GM19239 (cell line): ENCODE measurements at places on chromosomes 7 and 10.

DNA sequence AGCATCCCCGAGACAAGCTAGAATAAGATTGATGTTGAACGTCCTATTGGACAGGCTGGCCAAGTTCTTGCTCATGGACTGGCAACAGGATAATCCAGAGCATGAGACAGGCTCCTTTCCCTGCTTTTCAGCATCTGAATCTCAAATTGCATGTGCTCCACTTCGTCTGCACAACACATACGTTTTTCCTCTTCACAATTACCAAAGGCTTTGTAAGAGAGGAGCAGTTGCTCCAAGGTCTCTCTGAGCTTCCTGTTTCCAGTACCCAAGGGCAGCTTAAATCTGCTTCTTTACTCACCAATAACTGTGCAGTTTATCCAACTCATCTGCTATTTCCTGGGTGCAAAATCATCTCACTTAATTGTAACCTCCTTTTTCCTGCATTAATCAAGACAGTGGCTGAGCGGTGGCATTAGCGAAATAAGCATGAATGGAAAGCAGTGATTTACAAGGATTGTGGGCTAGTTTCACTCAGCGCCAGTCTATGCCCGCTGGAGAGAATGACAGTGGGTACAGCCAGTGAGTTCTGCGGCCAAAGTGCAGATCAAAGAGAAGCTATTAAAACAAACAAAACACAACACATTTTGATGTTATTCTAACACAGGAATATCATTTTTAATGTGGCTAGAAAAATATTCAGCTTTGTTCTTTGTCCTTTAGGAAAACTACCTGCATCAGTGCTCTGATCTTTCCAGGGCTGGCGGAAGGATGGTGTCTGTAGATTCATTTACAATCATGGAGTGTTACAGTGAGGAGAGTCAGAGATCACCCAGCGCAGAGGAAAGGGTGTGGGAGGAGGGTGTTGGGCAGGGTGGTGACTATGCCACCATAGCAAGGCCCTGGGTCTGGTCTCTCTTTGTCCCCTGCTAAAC is 79.8 kb downstream of the CHN2 start:
- no peak for DNase-seq

DNA sequence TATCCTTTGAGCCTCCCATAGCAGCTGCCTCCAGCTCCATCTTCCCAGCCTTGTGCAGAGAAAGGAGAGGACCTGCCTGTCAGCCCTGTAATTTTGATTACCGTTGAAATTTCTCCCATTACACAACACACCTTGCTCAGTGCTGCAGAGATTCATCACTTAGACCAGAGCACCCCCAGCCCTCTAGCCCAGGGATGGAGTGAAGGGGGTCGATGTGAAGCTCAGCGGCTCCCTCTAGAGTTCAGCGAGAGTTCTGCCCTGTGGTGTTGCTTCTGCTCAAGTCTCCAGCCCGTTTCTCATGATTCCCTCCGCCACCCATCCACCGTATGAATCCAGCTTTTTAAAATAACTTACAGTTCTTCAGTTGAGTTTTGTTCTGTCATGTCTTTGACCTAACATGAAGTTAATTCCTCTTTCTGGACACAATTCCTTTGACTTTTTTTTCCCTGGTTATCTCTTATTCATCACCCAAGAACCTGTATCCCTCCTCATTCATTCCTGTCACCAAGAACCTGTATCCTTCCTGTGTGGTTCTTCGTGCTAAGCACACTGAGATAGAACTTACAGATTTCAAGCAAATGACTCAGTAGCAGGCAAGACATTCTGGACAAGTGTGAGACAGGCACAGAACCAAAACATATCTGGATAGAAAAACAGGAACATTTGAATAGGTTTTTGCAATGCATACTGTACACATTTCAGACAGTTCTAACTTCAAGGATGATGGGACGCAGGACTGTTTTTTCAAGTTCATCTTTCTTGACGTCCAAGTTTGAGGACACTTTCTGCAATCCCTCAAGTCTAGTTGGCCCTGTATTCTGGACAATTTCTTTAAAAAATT is 35.0 kb upstream of the ZNF32 start:
- no peak for DNase-seq

GRCh38 chr7:92417913-92418312 is 29.4 kb upstream of the GATAD1 start:
- no peak for DNase-seq

- DNase-seq, result no peak
Measured at GRCh38 chr7:8214244-8214824, 47.6 kb downstream of the ICA1 start.

- no peak for DNase-seq
Measured at GRCh38 chr7:5500777-5501350, 77.2 kb upstream of the TNRC18 start.

DNA sequence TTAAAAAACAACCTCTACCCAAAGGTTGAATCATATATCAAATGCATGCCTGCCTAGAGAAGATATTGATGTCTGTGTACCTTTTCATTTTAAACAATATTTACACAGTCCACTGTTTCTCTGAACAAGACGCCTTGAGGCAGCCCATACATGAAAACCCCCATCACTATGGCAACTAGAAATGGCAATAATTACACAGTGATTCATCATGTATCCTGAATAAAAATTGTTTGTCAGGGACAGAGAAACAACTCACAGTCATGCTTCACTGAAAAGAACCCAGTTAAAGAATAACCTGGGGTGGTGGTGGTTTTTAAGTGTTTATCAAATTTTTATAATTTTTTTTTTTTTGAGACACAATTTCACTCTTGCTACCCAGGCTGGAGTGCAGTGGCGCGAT is 19.7 kb downstream of the DNAJC12 start:
- DNase-seq, result no peak

DNA sequence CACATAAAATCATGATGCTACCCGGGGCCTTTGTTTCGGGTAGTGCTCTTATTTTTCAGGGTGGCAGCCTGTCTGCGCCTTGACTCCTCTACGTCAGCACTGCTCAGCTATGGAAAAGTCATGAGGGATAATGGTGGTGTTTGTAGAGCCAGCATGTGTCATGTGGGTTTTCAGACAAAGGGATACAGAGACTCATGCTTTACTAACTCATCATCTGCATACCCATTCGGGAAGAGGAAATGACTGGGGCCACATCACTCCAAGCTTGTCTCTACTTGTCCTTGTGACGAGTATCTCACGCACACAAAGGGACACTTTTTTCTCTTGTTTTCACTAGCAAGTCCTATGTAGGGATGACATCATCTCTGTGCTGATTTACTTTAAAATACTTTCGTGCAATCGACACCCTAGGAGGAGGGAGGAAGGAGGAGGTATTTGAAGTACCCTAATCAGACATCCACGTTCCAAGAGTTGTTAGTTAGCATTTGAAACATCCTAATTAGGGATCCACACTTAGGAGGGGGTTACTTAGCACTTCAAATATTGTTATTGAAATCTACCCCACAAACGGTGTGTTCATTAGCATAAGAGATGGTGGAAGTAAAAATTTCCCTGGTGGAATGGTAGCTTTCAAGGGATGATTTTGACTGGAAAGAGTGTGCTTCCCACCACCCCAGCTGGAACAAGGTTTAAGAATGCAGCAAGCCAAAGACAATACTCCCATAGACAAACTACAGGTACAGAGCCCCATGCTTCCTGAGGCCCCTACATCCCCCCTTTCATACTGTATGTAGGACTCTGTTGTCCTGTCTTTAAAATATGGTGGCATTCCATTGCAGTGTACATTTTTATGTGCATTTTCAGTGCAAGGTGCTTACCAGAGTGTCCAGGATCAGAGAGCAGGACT is 52.0 kb downstream of the THNSL1 start:
- no peak for DNase-seq

DNA sequence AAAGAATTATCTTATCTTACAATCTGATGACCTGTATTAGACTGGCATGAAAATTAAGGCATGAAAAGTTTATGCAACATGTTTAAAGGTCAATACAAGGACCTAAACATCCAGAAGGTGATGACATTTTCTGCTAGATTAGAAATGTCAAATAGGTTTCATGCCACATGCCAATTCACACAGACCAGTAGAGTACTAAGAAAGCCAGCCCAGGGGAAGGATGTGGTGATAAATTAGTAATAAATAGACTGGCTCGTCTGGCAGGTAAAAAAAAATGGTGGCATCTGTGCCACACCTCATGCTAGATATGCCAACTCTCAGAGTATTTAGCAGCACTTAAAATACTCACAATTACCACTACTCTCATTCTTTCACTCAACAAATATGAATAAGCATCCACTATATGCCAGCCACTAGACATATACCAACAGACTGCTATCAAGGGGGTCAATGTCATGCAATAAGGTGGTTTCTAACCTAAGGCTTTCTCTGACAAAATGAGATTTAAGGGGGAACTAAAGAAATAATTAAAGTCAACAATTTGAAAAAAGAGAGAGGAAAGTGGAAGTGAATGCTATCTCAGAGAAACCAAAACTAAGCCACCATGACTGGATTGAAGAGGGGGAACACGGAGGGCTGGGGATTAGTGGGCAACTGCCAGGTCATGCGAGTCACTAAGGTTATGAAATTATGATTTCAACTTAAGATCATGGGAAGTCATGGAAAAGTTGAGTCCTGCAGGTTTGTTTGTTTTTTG is 83.5 kb downstream of the SGMS1 start:
- DNase-seq, result no peak

- no peak for DNase-seq
Measured at GRCh38 chr7:156950381-156950858, 908 bp downstream of the NOM1 start.

DNA sequence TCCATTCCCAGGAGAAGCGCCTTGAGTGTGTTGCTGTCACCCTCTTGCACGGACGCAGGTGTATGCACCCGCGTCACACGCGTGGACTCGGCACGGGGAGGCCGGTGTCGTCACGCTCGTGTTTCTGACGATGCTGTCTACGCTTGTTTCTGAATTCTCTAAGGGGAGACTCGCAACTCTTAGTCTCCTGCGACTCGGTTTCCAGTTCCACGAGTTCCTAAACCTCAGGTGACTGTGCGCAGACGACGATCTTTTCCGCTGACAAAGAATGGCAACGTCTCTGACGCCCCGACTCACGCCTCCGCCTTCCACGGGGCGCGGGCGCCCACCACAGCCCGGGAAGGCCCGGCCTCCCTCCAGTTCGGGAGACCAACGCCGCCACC is 579 bp downstream of the IDI1 start:
- DNase-seq, result no peak

DNA sequence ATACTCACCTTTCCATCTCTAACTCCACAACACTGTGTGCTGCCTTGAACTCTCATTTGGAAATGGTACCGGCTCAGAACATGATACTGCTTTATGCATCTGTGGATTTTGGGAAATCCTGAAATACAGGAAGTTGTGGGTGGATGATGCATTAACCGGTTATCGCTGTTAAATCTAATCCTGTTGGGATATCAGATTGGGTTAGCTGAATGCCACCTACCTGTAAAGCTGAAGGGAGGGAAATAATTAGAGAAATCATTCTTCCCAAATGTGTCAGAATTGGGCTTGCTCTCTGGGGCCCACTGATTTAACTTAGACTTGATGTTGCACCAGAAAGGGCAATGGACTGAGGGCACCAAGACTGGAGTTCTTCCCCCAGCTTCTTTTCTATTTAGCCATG is 54.0 kb downstream of the CH25H start:
- DNase-seq, result no peak

DNA sequence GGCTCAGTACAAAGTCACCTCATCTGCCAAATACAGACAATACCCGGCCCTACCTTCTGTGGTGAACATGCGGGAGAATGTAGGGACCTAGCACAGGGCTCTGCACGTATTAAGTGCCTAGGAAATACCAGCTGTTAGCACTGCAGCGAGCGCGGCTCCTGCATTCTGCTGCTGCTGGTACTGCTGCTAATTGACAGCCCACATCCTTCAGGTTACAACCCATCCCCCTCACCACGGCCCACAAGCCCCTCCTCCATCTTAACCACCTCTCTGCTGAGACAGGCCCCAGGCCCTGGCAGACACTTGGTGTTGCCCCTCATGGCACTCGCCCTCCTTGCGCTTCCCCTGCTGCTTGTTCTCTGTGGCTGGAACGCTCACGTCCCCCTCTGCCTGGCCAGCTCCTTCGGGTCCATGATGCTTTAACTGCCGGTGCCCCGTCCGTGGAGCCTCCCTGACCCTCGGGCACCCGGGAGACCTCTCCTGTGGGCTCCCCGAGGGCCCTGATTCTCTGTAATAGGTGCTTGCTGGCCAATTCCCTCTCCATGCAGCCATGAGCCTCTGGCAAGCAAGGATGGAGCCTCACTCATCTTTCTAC is 53.3 kb upstream of the LOXL4 start:
- no peak for DNase-seq

DNA sequence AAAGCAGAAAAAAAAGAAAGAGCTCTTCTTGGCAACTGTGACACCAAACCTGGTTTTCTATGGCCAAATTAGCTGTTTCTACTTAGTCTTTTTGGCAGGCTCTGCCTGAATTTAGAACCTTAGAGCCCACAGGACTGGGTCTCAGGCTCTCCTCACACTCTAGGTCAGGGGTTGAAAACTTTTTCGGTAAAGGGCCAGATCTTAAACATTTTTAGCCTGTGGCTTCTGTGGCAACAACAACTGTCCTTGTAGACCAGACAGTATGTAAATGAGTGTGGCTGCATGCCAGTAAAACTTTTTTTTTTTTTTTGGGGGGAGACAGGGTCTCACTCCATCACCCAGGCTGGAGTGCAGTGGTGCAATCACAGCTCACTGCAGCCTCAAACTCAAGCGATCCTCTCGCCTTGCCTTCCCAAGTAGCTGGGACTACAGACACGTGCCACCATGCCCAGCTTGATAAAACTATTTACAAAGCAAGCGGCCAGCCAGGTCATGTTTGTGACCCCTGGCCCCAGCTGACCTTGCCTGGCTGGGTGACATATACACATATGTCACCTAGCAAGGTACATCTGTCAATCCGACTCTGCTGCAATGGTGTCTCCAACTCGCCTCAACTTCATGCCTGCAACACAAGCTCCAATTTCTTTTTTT is 17.4 kb downstream of the KPNA7 start:
- DNase-seq, result no peak

- no peak for DNase-seq
Measured at GRCh38 chr10:35378541-35379210, 42.4 kb downstream of the CCNY start.

- DNase-seq, result no peak
Measured at GRCh38 chr10:110977662-110978061, 58.3 kb downstream of the SHOC2 start.

DNA sequence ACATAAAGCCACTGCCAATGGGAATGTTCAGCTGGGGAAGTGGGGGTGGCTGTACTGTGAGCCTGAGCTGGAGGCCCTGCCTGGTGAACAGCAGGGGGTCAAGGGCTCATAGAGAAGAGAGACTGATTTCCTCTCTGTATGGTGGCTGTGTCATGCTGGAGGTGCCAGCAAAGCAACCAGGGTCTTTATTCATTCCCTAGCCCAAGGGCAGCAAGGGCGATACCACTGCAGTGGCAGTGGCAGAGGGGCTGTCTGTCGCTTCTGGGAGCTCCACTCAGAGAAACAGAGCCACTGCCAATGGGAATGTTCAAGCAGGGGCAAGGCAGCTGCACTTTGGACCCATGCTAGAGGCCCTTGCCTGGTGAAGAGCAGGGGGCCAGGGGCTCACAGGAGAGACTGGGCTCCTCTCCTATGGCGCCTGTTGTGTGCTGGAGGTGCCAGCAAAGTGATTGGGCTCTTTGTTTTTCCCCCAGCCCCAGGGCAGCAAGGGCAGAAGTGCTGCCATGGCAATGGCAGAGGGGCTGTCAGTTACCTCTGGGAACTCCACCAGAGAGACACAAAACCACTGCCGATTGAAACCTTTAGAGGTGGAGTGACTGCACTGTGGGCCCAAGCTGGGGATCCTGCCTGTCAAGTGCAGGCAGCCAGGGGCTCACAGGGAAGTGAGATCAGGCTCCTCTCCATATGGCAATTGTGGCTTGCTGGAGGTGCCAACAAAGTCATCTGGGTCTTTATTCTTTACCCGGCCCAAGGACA is 545.1 kb downstream of the SH2D4B start:
- DNase-seq, result no peak
